Stomach (tissue), 19 donors: ENCODE measurements at places on chromosomes 1 and 21. TPM values are rescaled to one million over a fixed set of nuclear protein-coding genes. Genes with fewer than 3 reads are reported as not detected.

The EPHX1 gene
- total RNA-seq: 38.5 TPM

The PNRC2 gene
- total RNA-seq: 181 TPM

The OR2L8 gene
- not detected for total RNA-seq

The MXRA8 gene
- 65.6 TPM for total RNA-seq

The NPPA gene
- not detected for total RNA-seq

The PLEKHA6 gene
- 39.1 TPM for total RNA-seq

The AHCYL1 gene
- 73.5 TPM for total RNA-seq

GRCh38 chr1:183178545-183178944 is 7.5 kb upstream of the LAMC2 start:
- no peak overlapping the region for H3K27ac ChIP-seq
- H3K4me3 ChIP-seq: no peak overlapping the region
- peaks cover 30% of the 10 kb centered on the region for H3K4me1 ChIP-seq
- no peaks in the 10 kb centered on the region for H3K36me3 ChIP-seq

DNA sequence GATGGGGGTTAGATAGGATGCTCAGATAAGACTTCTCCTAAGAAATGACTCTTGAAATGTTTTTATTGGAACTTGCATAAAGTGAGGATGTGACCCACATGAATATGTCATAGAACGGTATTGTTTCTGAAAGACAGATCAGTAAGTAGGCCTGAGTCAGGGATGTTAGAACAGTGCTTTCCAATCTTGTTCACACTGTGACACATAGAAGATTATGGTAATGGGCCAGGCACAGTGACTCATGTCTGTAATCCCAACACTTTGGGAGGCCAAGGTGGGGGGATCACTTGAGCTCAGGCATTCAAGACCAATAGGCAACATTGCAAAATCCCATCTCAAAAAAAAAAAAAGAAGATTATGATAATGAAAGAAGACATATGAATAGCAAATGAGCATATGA is 32.9 kb downstream of the FMO4 start:
- no peaks in the 10 kb centered on the region for H3K36me3 ChIP-seq
- H3K4me1 ChIP-seq: no peaks in the 10 kb centered on the region
- H3K4me3 ChIP-seq: no peak overlapping the region
- H3K27me3 ChIP-seq: no peaks in the 10 kb centered on the region
- no peak overlapping the region for H3K27ac ChIP-seq

- H3K4me3 ChIP-seq: no peak overlapping the region
- peak overlapping the region; percentile 25 for H3K27ac ChIP-seq
- no peaks in the 10 kb centered on the region for H3K36me3 ChIP-seq
- no peaks in the 10 kb centered on the region for H3K4me1 ChIP-seq
Observed at GRCh38 chr1:185338719-185339622, 21.9 kb upstream of the IVNS1ABP start.

DNA sequence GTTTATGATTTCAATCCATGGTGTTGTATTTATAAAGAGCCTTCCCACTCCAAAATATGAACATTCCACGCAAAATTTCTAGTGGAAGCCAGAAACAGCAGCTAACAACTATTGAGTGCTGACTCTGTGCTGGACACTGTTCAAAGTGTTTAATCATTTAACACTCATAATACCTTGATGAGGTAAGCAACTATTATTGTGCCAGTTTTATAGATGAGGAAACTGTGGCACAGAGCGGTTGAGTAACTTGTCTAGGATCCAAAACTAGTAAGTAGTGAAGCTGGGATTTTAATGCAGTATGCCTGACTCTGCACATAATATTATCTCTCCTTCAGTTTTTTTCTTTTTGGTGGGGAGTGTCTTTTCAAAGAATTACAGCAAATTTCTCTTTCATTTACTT is 228.3 kb downstream of the SLC35F3 start:
- H3K4me1 ChIP-seq: no peaks in the 10 kb centered on the region
- H3K27me3 ChIP-seq: no peaks in the 10 kb centered on the region
- no peaks in the 10 kb centered on the region for H3K36me3 ChIP-seq

- H3K27ac ChIP-seq: no peak overlapping the region
- no peaks in the 10 kb centered on the region for H3K27me3 ChIP-seq
- no peaks in the 10 kb centered on the region for H3K4me1 ChIP-seq
Observed at GRCh38 chr1:76905876-76906595, 38.8 kb downstream of the ST6GALNAC5 start.
